ENCODE measurements at places on chromosomes 3 and 15.

GRCh38 chr3:56952846-56953245 lies 107.6 kb upstream of the SPATA12 start:
- no peak for DNase-seq

DNA sequence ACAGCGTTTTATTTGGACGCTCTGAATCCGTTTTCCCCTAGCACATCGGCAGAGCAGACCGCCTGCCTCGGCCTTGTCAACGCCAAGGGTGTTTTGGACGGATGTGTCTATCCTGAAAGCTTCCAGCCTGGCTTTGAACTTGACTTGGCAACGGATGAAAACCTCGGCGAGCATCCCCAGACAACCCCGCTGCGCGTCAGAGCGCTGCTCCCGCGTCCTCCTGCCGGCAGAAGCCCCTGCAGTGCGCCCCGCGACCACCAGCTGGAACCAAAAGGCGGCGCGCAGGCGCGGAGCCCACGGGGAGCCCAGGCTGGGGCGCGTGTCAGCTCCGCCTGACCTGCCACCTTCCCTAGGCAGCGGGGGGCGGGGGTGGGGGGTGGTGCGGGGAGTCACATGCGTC lies 26.2 kb upstream of the ARL8B start:
- DNase-seq = no peak

DNA sequence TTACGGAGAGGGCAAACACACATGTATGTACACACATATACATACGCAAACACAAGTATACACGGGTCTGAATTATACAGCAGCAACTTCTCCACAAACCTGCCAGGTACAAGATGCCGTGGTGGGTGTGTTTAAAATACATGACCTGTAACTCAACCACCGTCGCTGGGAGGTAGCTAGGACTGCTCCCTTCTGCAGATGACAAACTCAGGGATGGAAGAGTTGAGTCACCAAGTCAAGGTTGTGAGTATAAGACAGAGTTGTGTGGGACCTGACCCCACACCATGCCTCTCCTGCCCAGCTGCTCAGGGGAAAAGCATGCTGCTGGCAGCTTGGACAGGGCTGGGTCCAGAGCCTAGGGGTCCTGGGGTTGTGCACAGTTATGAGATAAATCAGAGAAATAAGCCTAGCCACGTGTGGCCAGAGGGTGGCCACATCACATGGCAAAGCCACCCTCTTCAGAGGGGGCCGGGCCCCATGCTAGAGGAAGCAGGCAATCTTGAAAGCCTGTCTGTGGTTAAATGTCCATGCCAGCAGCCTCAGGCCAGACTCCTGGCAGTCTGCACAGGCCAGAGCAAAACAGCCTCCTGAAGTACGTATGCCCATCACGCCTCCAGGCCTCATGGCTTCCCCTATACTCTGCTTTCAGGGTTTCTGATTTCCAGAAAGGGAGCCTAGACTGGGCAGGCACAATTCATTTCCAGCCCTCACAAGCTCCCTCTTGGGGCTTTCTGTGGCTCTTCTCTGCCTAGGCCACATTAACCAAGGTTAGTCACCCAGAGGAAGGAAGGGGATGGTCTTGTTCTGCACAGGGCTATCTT lies 107.7 kb upstream of the RPL32 start:
- peak; percentile 36 for DNase-seq

DNA sequence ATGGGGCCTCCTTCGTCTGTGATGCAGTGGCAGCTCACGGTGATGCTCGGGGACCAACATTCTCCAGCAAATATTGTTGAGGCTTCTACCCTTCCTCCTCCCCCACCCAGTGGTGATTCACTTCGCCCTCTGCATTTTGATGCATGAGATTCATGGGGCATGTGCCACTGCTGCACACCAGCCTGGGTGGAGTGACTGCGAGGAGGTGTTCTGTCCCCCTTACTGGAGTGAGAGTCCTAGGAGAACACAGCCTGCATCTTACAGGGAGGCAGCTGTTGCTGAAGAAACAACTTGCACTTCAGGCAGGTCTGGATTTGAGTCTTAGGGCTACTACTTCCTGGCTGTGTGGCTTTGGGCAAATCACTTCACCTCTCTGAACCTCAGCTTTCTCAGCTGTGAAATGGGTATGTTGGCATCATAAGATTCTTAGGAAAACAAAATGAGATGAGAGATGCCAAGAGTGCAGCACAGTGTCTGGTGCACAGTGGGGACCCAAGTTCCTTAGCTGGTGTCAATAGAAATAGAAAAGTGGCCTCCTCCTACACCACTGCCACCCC lies 10.2 kb upstream of the SKOR1 start:
- DNase-seq = no peak

GRCh38 chr15:87755226-87755625 lies 501.3 kb downstream of the NTRK3 start:
- no peak for DNase-seq

- no peak for DNase-seq
Measured at GRCh38 chr3:52385157-52385556, 59.7 kb downstream of the SEMA3G start.

DNA sequence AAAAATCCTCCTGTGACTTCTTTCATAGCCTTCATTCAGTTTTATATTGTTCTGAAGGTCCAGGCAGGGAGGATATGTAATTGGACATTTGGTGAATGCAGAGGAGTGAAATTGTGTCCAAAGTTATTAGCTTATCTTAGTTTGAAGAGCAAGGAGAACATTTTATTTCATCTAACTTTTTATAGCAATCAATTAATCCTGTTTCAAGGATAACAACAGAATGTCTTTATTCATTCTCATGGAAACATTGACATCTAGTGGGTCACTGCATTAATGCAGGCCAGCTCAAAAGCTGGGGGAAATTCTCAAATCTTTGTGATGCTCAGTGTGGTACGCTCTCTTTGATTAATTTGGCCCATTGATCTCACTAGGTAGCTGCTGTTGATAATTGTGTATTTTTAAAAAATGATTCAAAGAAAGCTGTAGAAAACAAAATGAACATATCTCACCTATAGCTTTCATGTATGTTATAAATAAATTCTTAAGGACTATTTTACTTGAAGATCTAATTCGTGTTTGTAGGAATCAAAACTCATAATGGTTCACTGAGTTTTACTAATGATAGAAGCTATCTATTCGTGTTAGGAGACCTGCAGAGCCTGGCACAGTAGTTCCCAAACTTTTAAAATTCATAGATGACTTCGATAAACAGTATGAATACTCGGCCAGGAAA lies 150.8 kb upstream of the KCNMB2 start:
- no peak for DNase-seq

DNA sequence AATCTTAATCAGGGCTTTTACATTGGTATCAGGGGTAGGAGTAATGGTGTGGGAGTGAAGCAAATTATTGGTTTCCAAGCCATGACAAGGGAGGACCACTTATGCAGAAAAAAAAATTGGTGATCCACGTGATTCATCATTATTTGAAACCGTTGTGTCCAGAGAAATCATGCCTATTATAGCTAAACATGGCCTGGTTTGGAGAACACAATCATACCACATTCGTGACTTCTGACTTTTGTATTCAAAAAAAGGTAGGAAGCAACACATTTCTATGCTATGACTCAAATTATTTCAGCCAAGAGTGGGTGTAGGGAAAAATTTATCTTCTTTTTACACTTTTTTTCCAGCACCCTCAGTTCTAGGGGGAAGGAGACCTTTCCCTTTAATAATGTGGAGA lies 924.3 kb upstream of the GBE1 start:
- no peak for DNase-seq

Data from stimulated activated CD4-positive, alpha-beta T cell treated with anti-CD3 and anti-CD28 coated beads, Interleukin-2, amount 100 ng/mL, for 4 hours (primary cell).